HepG2 (cell line): ENCODE measurements at places on chromosomes 4 and X. TPM values are rescaled to one million over a fixed set of nuclear protein-coding genes. Genes with fewer than 3 reads are reported as not detected.

- no peak for DNase-seq
Observed at GRCh38 chr4:122855353-122855890, 28.8 kb downstream of the FGF2 start.

PPP2R3B gene
- 10.2 and 17.0 TPM in 2 replicates for total RNA-seq

DNA sequence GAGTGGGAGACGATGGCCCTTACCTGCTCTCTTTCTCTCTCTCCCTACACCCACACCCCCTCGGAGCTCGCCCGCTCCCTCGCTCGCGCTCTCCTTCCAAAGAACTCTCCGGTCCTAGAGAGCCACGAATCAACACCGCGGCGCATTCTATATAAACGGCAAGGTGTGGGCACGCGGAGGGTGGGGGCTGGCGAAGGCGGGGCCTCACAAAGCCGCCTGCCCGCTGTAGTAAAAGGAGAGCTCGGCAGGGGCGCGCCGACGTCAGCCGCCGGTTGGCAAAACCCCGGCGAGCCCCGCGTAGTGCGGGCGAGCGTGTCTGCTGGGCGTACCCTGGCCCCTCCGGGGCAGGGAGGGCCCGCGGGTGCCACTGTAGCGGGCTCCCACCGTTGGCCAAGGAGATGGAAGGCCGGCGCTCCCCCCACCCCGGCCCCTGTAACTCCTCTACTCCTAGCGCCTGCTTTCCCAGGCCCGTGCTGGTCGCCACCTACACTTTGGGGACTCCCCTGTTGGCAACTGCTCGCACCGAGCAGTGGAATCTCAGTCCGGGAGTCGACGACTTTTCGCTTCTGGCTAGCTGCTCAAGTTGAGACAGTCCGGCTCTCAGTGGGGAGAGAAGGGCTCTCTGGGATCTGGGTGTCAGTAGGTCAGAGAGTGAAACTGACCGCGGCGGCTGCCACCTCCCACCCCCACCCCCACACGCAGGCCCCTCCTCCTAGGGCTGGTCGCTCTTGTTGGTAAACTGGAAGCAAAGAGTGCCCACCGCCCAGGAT lies 325.5 kb upstream of the F9 start:
- no peak for DNase-seq

GRCh38 chr4:79425586-79425985 lies 17.6 kb upstream of the GK2 start:
- DNase-seq, result no peak

TMEM144 gene
- total RNA-seq, result 10.5 and 12.3 TPM in 2 replicates

DNA sequence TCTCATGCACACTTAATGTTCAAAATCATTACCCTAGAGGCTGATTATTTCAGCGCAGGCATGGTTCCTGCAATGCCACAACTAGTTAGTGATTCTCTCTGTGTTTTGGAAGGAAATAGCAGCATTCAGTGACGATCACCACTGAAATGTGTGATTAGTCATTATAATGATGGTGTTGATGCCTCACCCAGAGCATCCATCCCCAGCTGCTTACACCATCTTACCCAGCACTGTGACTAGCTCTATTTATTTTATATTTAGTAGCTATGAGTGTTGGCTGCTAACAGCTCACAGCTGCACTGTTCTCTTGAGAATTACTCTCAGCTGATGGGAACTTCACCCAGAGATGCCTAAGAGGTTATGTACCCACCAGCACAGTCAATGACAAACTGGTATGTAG lies 60.5 kb upstream of the TSPAN7 start:
- DNase-seq, result no peak

- no peak for DNase-seq
Observed at GRCh38 chrX:96424007-96424406, 260.6 kb upstream of the DIAPH2 start.

CLDN22 gene
- total RNA-seq, result not detected in 2 replicates

GRCh38 chr4:153156263-153156662 lies 48.0 kb upstream of the TRIM2 start:
- no peak for DNase-seq

MAP7D3 gene
- total RNA-seq, result not detected in 2 replicates

DNA sequence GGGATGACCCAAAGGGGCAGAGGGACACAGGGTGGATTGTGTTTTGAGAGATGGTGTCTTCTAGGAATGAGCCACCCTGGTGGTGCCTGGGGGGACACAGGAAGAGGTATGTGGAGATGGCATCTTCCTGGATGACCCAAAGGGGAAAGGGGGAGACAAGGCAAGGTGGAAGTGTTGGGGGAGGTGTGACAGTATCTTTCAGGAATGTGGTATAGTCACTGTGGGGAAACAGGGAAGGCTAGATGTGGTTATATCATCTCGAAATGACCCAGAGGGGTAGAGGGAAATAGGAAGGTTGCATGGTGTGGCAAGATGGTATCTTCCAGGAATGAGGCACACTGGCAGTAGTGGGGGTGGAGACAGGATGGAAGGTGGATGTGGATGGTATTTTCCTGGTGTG lies 62.9 kb downstream of the MAOA start:
- no peak for DNase-seq

DNA sequence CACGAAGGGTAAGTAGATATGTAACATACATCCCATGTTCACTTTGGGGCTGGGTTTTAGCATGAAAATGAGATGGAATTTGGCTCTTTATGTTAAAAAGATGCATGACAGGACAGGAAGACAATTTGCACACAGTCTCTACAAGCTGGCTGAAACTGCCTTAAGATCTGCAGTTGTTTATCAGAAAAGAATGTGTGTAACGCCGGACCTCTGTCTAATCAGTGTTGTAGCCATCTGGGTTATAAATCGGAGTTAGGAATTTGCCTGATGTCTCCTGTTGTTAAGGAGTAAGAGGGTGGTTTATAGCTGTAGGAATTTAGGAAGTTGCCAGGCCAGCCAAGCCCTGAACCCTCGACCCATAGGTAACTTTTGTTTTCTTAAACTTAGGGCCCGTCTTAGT lies 562.9 kb upstream of the FAT1 start:
- no peak for DNase-seq

P2RY4 gene
- 0.07 TPM in 1 of 2 replicates, not detected in the other for total RNA-seq

- DNase-seq, result no peak
Observed at GRCh38 chrX:9500584-9500983, 35.7 kb downstream of the TBL1X start.

RPS6KA6 gene
- not detected in 2 replicates for total RNA-seq

GRCh38 chr4:98529970-98530569 lies 128.3 kb downstream of the TSPAN5 start:
- DNase-seq, result no peak

- no peak for DNase-seq
Observed at GRCh38 chrX:103158317-103158621, 56.6 kb upstream of the BEX4 start.

- DNase-seq, result no peak
Observed at GRCh38 chrX:19883878-19884277, 3.5 kb downstream of the SH3KBP1 start.

EOLA2 gene
- 22.0 and 29.0 TPM in 2 replicates for total RNA-seq

GRCh38 chrX:64195862-64196261 lies 9.6 kb downstream of the AMER1 start:
- no peak for DNase-seq

EXOC1L gene
- not detected in 2 replicates for total RNA-seq

GRCh38 chr4:188989371-188989770 lies 850.1 kb downstream of the TRIML1 start:
- no peak for DNase-seq

DNA sequence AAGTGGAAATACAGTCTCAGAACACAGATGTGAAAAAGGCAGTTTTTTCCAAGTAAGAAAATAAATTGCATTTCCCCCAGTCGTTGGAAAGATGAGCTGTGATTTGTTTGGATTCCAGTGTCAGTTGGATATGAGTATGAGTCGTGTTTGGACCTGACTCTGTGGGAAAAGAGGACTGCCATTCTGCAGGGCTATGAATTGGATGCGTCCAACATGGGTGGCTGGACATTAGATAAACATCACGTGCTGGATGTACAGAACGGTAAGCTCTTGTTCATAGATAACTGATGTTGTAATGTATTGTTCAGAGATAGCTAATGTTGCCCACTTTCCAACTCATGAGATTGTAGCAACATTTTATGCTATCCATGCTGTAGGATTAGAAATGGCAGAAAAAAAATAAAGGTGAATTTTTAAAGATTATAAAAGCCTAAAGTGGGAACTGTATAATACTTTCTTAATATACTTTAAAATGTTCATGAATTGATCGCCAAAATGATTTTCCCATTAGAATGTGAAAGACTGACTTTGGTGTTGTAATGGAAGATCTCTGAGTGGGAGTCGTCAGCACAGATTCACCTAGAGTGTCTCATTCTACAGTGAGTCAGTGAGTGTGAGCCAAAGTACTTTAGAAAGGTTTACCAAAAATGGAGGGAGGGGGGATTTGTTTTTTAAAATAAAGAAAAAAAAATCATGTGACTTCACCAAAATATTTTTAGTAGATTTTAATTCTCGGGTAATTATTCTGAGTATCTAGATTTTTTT lies 178.7 kb downstream of the DCTD start:
- no peak for DNase-seq

SOD3 gene
- total RNA-seq, result not detected in 2 replicates

GRCh38 chrX:134636851-134637250 lies 21.4 kb downstream of the PLAC1 start:
- DNase-seq, result no peak

CLIC2 gene
- 0.24 and 0.28 TPM in 2 replicates for total RNA-seq
